ENCODE measurements at places on chromosomes 7 and 10.

DNA sequence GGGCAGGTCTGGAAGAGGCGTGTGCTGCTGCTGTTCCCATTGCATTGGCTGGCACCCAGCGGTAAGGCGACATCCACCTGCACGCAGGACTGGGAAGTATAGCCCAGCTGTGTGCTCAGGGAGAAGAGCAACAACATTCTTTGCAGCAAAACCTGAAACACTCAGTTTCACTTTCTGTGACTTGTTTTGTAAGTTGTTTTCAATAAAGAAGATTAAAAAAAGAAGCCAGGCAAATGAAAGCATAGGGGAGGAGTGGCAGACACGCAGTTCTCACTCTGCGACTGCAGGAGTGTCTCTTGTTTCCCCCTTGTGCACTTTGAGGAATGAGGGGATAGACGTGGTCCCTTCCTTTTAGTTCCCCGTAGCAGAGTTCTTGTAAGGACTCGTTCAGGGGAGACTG lies 5.8 kb downstream of the FBH1 start:
- DNase-seq, result no peak

GRCh38 chr10:130453721-130454542 lies 317.7 kb downstream of the GLRX3 start:
- no peak for DNase-seq

- DNase-seq, result no peak
Measured at GRCh38 chr7:151225948-151226510, 976 bp downstream of the ABCF2 start.

GRCh38 chr10:73998929-73999691 lies 1.2 kb downstream of the VCL start:
- DNase-seq, result no peak

- no peak for DNase-seq
Measured at GRCh38 chr7:146397141-146397540, 280.5 kb downstream of the CNTNAP2 start.

- DNase-seq, result no peak
Measured at GRCh38 chr10:59553162-59553900, 156.3 kb downstream of the SLC16A9 start.

DNA sequence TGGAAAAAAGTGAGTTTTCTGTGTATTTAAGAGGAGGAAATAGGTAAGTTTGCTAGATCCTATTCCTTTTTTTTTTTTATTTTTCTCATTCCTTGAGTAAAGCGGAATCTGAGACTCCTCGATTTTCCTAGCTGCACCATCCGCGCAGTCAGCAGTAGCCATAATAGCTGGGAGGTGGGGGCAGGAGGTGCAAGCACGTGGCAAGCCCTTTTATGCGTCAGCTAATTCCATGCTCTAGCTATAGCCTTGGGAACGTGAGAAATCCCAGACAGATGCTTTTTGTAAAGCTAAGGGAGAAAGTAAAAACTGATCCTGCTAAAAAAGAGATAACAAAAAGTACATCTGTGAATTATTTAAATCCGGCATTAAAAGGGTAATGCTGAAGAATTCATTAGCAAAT lies 33.2 kb upstream of the TPK1 start:
- no peak for DNase-seq

GRCh38 chr10:123250640-123251039 lies 96.4 kb downstream of the BUB3 start:
- no peak for DNase-seq

- peak; percentile 15 for DNase-seq
Measured at GRCh38 chr10:48981310-48981907, 41.8 kb upstream of the LRRC18 start.

- no peak for DNase-seq
Measured at GRCh38 chr10:108095932-108096925, 931.7 kb upstream of the SORCS1 start.

GRCh38 chr10:59675812-59676211 lies 33.8 kb downstream of the SLC16A9 start:
- DNase-seq, result no peak

GRCh38 chr7:131268906-131269305 lies 58.8 kb upstream of the MKLN1 start:
- no peak for DNase-seq

DNA sequence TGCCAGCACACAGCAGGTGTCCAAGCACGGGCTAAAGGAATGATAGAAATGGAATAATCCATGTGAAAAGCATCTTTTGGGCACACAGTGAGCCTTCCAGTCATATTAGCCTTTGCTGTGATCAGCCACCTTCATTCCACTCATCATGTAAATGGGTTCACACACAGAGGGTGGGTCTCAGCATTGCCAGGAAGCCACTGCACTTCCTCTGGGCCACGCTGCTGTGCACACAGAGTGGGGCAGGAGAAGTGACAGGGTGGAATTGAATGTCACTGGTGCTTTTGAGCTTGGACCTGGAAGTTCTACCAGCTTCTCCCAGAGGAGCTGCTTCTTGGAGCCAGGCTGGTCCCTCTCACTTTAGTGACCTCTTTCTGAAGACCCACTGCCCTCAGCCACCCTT lies 203.5 kb downstream of the USP6NL start:
- DNase-seq, result no peak

GRCh38 chr10:37948210-37948609 lies 28.2 kb downstream of the ZNF25 start:
- DNase-seq, result no peak

- DNase-seq, result no peak
Measured at GRCh38 chr7:147400925-147401324, 1189.6 kb upstream of the C7orf33 start.

DNA sequence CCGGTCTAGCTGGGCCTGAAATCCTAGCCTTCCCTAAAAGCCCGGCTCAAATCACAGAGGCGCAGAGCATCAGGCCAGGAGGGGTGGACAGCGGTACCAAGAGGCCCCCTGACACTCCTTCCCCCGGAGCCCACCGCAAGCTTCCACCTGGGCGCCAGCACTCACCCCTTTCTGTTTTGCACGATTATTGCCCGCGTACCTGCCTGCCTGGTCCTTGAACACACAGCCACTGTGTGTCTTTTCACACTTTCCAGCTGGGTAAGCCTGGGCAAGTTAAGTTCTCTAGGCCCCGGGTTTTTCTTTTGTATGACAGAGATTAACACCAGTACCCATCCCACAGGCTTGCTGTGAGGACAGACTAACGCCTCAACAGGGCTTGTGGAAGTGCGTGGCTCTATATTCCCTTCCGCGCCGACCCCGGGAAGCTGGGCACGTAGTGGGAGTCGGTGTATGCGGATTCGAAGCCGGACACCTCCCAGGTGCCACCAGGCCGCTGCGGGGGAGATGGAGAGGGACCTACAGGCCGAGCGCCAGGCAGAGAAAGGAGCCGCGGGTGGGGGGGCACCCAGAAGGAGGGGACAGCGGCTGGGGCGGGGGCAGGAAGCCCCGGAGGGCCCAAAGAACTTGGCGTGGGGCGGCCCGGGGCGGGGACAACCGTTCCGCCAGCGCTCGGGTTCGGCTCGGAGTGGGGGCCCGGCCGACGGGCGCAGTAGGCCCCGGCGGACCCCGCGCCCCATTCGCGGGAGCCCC lies 792 bp downstream of the ZNF746 start:
- peak; percentile 23 for DNase-seq

DNA sequence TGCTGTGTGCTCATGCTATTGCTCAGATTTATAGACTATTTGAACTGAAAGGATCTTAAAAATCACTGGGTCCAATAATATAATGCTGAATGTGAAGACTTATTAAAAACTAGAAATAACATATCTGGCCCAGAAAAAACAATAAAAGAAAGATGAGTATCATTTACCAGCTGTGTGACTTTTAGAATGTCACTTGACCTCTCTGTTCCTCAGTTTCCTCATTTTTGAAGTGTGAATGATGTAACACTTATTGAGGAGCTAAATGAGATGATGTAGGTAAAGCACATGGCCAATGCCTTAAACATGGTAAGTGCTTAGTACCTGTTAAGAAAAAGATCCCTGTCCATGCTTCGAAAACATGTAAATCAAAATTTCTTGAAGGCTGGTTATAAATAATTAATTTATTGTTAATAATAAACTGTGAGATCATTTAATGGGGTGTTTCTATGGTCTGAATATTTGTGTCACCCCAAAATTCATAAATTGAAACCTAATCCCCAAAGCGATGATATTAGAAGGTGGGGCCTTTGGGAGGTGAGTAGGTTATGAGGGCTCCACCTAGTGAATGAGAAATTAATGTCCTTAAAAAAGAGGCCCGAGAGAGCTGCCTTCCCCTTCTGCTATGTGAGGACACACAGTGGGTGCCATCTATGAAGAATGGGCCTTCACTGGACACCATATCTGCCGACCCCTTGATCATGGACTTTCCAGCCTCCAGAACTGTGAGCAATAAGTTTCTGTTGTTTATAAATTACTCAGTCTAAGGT lies 13.0 kb downstream of the DNTT start:
- no peak for DNase-seq

- DNase-seq, result no peak
Measured at GRCh38 chr7:25282194-25282593, 53.9 kb upstream of the NPVF start.

DNA sequence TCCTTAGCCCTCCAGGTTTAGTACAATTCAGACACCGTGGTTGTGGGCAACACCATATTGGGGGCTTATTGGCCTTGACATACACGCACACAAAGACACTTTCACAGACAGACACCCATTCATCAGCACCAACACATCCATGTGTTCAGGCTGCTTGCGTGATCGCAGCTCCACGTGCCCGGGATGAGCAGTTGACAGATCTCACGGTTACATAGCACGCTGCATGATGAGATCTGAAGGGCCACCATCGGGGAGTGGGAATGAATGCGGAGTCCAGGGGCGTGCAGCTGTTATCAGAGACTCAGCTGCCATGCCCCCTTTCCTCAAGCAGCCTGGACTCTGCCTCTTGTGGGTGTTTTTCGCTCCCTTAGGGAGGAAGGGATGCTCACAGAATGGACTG lies 285.2 kb downstream of the USP6NL start:
- DNase-seq, result no peak

GRCh38 chr7:105971845-105972244 lies 8.8 kb downstream of the CDHR3 start:
- no peak for DNase-seq

DNA sequence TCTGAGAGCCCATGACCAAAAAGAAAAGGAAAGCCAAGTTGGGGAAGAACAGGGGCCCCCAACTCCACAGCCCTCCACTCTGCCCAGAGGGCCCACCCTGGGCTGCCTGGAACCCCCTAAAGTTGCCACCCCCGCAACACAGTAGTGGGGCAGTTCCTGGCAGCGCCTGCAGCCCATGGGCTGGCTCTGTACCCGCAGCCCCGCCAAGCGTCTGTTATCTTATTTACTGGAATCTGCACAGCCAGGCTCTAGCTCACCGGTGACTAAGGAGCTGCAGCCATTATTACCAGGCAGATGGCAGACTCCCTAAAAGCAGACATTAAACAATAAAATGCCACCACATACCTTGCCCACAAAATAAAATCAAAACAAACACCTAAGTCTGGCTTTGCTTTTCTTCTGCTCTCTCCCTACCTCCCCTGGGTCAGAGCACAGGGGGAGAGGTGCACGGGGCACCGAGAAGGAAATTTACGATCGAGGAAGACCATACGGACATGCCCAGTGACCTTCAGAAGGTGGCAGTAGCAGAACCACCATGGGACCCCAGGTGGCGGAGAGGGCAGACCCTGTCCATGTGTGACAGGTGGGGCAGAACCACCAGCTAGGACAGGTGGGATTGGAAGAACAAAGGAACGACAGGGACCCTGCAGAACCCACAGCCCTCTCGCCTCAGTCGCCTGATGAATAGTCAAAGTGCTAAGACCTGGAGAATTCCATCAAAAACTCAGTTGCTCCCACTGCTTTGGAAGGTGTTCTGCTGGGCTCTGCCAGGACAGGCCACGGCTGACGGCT lies 66.3 kb downstream of the PRKAG2 start:
- no peak for DNase-seq

- DNase-seq, result no peak
Measured at GRCh38 chr10:8057636-8058273, 3.3 kb downstream of the GATA3 start.

DNA sequence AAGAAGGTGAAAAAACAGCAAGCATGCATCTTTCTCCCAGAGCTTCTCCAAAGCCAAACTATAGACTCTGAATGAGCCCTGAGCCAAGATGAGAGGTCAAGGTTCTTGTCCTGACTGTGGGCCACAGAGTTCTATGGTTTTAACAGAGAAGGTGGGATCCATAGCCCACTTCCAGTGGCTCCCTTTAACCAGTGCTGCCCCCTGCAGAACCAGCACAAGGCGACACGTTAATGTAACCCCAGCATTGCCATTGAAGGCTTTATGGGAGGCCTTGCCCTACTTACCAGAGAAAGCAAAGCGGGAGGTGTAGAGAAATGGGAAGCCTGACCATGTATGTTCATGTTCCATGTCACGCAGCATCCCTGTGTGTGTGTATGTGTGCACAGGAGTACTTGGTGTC lies 243.6 kb downstream of the PRPF18 start:
- DNase-seq, result no peak

DNA sequence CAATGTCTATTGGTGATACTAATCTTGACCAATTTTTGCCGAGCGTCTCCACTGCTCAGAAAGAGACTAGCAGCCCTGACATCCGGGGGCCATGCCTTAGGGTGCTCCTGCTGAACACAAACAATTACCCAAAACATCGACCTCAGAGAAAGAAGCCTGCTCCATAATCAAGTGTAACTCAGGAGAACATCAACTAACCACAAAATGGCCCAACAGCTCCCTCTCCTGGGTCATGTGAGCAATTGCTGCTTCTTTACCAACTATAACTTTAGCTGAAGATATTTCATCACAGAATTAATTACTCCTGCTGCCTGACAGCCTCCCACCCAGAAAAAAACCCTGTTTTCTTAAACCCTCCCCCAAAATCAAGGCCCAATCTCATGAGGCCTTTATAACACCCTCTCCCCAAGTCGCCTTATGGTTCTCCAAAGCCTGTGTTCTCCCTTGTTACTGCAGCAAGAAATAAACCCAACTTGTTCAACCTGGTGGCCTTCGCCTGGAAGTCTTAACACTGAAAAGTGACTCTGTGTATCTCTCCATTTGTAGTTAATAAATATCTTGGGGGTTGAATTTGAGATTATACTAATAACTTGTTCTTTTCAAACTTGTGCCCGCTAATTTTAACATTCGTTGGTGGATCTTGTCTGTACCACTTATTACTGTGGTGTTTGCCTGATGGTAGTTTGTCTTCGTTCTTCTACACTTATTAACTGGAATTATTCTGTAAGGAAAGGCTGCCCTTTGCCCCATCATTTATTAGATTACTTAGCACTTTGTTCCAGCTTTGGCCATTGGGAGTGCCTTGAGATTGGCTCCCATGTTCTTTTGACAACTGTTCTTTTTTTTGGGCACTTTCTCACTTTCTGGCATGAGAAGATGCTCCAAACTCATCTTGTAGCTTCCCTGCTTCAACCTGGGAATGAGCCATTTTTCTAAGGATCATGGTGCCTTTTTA lies 21.2 kb upstream of the RAMP3 start:
- peak; percentile 45 for DNase-seq

- no peak for DNase-seq
Measured at GRCh38 chr10:113704637-113705343, 25.1 kb downstream of the CASP7 start.

DNA sequence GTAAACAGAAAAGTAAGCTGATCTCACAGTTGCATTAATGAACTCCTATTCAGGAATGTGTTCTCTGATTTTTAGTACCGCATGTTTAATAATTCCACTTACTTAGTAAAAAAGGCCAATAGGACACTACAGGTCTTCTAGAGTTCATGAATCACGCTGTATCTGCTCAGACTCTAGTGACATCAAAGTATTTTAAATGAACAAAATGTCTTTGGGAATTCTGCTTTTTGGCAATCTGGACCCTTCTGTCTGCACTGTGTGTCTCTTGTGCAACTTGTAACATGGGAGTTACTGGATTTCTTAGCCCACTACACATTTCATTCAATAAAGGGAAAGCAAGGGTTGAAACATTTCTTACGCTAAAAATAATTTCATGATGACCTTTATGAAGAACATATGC lies 50.2 kb downstream of the RABGEF1 start:
- no peak for DNase-seq

GRCh38 chr10:20363684-20364083 lies 533.4 kb downstream of the NEBL start:
- no peak for DNase-seq
